ENCODE measurements at places on chromosomes 6 and 20.

DNA sequence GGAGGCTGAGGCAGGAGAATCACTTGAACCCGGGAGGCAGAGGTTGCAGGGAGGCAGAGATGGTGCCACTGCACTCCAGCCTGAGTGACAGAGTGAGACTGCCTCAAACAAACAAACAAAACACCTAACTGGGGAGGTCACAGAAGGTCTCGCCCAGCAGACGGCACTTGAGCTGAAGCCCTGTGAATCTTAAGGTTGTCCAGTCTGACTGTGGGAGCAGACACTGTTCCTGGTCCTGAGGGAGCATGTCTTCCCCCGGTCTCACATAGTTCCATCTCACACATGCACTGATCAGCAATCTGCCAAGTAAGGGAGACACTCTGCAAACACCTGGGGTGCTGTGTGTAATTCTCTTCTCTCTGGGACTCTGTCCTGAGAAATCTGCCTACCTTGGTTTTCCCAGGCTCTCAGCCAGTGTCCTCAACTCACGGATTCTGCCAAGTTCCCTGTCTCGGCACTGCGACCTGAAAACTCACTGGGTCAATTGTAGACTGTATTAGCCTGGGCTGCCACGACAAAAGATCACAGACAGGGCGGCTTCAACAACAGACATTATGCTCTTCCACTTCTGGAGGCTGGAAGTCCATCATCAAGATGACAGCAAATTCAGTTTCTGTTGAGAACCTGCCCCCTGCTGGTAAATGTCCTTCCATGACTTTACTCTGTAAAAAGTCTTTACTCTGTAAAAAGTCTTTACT, 94.3 kb downstream of the JPH2 start:
- no peak for DNase-seq

DNA sequence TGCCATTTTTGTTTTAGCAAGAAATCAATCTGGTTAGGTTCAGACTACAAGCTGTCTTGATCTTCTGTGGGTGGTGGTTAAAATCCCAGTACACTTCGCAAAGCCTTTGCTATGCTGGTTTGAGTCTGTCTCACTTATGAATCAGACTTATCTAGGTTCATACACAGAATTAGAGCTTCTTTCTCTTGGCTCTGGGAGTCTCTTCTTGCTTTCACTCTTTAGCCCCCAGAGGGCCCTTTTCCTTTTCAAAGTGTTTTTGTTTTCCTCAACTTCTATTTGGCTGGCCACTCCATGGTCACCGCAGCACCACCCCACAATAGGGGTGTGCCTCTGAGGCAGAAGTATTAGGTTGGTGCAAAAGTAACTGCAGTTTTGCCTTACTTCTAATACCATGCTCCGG, 21.3 kb downstream of the ECI2 start:
- no peak for DNase-seq

DNA sequence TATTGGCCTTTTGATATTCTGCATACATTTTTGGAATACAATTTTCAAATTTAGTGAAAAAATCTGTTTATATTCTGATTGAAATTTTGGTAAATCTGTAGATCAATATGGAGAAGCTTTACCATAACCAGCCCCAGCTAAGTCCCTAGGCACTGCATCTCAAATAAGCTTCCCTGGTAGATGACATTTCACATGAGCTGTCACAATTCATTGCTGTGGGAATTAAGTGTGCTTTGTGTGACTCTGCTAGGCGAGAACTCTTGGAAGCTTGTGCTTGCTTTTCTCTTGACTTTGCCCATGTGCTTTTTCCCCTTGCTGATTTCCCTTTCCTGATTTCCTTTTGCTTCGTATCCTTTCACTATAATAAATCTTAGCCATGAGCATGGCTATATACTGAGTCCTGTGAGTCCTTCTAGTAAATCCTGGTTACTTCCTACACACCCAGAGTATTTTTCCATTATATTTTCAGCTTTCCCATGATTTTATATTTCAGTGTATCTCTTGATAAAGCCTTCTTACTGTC, 166.5 kb upstream of the MMS22L start:
- DNase-seq: no peak

DNA sequence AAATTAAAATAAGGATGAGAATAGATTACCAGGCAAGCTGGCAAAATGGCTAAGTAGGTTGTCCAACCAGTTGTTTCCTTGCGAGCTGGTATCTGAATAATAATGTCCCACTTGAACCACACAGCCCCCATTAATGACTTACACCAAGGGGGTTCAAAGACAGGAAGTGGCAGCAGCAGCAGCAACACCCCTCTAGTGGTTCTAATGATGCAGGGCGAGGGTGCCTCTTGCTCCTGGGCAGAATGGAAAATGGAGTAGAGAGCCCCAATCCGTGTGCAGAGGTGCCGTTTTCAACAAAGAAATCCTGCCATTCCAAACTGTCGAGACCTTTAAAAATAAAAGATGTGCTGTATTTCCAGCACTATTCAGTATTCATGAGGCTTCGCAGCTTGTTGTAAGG, 218.1 kb downstream of the TSHZ2 start:
- DNase-seq: no peak

DNA sequence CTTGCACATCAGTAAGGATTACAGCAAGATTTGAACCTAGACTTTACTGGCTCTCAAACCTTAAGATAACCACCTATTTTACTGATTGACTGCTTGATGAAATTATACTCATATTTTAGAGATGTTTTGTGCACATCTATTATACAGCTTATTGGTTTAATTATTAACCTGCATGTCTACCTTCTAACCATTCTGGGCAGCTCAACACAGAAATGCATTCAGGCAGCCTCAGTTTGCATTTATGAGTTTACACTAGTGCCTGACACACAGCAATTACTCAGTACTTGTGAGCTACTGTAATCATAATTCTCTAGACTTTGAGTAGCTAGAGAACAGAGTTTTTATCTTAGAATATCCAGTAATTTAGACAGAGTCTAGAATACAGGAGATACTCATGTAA, 273.9 kb upstream of the THEMIS start:
- no peak for DNase-seq

GRCh38 chr20:21725892-21726291, 20.4 kb downstream of the PAX1 start:
- no peak for DNase-seq

DNA sequence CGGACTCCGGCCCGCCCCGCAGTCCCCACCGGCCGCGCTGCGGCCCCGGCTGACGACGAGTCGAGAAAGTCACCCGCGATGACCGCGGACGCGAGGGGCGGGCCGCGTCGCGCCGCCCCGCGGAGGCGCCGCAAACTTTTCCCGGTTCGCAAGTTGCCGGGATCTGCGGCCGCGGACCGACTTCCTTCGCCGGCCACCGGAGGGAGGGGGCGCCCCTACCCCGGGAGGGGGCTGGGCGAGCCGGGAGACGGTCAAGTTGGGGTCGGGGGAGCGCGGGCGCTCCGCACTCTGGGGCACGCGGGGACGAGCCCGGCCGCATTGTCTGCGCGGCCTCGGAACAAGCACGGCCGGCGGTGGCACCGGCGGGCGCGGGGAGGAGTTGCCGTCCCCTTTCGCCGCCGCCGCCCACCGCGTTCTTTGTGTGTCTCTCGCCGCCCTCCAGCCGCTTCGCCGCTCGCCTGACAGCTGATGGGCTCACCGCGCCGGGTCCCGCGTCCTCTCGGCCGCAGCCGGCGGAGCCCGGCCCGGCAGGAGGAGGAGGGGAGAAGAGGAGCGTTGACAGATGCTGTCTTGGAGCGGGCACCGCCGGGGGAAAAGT, 131.6 kb downstream of the OGFRL1 start:
- DNase-seq: peak; percentile 18

DNA sequence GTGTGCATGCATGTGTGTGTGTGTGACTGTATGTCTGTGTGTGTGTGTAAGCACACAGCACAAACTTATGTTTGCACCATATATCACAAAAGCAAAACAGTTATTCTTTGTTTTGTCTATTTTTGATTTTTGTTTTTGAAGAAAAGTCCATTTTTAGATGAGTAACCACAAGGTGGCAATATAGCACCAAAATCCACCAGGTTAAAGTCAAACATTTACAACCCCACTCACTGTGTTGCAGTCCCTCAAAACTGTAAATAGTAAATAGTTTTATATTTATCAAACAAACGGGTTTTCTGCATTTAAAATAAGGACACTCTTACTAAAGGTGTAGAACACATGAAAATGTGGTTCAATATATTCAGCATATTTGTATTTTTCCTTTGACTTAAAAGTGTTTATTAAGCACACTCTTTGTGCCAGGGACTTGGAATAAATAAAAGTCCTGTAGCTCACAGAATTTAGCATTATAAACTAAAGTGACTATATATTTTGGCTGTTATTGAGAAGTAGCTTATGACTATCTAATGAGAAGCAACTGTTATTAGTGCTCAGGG, 118.5 kb downstream of the GFRAL start:
- no peak for DNase-seq

GRCh38 chr20:5148581-5148980, 21.8 kb downstream of the CDS2 start:
- no peak for DNase-seq

DNA sequence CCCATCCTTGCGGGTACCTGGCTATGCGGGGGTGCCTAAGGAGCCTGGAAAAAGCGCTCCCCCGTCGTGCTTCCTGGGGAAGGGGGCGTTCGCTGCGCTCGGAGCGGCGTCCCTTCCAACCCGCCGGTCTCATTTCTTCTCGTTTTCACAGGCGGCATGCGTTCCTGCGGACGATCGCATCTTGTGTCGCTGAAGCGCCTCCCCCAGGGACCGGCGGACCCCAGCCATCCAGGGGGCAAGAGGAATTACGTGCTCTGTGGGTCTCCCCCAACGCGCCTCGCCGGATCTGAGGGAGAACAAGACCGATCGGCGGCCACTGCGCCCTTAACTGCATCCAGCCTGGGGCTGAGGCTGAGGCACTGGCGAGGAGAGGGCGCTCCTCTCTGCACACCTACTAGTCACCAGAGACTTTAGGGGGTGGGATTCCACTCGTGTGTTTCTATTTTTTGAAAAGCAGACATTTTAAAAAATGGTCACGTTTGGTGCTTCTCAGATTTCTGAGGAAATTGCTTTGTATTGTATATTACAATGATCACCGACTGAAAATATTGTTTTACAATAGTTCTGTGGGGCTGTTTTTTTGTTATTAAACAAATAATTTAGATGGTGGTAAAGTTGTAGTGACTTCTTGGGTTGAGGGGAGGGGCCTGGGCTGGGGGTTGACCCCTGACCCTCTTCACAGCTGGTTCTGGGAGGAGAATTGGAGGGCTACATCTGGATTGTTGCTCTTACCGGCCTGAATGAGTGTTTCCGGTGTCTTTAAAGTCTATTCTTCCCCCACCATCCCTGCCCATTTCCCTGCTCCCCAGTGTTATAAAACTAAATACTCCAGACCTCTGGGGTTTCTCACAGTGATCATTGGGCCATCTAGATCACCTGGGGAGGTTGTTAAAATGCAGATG, 1.1 kb downstream of the ID1 start:
- peak; percentile 49 for DNase-seq

DNA sequence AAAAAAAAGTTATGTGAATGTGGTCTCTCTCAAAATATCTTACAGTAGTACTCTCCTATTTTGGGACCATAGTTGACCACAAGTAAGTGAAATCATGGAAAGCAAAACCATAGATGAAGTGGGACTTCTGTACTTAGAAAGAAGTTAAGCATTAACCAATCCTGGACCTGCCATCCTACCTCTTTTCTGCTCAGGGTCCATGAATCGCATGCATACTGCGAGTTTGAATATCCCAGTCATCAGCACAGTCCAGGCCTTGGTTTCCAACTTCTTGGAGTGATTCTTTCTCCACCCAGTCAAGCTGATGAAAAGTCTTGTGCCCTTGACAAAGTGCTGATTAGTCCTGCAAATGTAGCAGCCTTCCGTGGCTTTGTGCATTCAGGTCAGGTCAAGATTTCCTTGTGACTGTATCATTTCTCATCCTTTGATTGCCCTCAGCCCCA, 46.0 kb downstream of the RNF217 start:
- no peak for DNase-seq

DNA sequence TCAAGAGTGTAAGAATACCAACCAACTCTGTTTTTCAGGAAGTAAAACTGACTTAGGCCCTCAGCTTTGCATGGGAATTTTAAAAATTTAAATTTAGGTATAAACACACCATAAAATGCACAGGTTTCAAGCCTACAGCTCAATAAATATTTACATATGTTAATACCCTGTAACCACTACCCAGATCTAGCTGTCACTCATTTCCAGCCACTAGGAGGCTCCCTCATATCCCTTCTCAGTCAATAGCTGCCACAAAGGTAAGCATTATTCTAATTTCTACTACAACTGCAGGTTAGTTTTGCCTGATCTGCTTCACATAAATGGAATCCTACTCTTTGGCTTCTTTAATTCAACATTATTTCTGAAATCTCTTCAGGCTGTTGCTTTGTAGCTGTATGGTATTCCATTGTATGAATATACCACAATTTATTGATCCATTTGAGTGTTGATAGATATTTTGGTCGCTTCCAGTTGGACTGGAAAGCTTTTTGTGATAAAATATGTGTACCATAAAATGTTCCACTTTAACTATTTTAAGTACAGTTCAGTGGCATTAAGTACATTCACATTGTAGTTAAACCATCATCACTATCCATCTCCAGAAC, 32.5 kb upstream of the MEI4 start:
- no peak for DNase-seq

GRCh38 chr6:1838604-1839213, 229.0 kb downstream of the FOXC1 start:
- DNase-seq: no peak

DNA sequence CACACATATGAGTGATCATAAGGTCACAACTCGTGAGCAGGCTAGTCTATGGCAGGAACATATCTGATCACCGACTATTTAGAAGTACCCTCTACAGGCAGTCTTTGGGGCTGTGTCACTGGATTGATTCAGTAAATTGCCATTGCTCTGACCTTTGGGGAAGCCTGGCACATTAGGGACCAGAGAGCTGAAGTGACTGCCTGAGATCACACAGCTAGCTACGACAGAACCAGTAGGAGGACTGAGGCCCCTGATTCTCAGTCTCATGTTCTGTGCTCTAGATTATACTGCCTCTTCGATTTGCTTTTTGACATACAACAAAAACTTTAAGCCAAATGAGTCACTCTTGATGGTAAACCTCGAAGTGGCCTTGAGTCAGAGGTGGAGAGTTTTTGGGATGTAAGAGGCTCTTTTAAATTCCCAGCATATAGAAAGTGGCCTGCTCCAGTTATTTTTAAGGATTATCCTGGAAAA, 247.5 kb upstream of the SUPT3H start:
- no peak for DNase-seq

DNA sequence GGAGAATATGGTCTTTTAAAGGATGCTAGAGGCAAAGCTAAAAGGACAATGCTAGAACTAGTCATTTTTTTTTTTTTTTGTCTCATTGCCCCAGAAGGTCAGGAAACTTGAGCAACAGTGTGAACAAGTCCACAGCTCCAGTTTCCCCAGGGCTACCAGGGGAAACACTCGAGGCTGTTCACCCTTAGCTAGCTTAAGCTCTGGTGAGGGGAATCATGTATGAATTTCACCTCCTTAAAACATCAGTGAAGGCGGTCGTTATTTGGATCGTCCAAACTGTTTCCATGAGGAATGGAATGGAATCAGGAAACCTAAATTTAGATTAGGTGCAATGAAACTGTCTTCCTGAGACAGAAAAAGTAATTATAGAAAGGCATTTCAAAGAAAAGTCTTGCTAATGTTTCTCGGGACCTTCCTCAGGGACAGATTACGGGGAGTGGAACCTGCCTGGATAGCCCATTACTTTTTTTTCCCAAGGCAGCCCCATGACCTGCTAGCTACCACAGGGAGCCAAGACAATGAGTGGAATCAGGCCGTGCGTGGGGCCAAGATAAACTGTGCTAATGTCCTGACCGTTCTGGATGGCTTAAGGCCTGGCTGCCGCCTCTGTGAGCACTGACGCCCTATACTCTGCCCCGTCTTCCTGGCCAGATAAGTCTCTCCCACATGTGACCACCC, 164.8 kb upstream of the SGK1 start:
- DNase-seq: no peak

GRCh38 chr6:161374971-161375873, 101.4 kb upstream of the AGPAT4 start:
- DNase-seq: no peak

All from GM13977 (cell line).